ENCODE measurements at places on chromosomes 2 and 18.

DNA sequence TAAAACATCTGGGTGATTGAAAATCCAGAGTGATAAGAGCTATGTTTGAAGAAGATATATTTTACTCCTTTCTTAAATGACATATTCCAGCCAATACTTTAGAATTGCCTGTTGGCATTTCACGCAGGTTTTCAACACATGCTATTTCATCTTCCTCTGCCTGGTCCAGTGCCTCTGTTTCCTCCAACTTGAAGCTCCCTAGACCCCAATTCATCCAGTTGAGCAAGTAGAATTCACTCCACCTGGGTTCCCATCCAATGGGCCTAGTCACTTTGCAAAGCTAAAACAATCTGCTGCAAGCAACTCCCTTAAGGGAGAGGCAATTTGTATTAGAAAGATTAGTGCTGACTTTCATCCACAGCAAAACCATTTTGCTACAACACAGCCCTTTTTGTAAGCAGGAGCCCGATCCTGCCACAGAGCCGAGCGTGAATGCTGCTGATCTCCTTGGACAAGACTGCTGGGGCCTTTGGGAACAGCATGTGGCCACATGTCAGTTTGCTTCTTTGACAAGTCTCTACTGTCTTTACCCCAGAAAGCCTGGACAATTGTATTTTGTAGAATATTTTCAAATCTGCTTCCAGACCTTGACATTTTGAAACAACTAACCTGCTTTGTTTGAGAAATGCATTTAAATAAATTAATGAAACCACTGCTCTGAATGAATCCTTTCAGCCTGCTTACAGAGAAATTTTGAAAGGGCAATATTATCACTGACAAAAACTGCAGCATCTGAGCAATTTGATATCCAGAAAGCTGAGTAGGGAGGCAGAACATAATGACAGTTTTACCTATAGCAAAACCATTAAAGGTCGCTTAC is 259.1 kb downstream of the TDRD15 start:
- DNase-seq = peak; percentile 71

- no peak for DNase-seq
Measured at GRCh38 chr2:38751596-38752410, 642 bp upstream of the SRSF7 start.

GRCh38 chr18:41096504-41096903 is 858.5 kb upstream of the PIK3C3 start:
- no peak for DNase-seq

DNA sequence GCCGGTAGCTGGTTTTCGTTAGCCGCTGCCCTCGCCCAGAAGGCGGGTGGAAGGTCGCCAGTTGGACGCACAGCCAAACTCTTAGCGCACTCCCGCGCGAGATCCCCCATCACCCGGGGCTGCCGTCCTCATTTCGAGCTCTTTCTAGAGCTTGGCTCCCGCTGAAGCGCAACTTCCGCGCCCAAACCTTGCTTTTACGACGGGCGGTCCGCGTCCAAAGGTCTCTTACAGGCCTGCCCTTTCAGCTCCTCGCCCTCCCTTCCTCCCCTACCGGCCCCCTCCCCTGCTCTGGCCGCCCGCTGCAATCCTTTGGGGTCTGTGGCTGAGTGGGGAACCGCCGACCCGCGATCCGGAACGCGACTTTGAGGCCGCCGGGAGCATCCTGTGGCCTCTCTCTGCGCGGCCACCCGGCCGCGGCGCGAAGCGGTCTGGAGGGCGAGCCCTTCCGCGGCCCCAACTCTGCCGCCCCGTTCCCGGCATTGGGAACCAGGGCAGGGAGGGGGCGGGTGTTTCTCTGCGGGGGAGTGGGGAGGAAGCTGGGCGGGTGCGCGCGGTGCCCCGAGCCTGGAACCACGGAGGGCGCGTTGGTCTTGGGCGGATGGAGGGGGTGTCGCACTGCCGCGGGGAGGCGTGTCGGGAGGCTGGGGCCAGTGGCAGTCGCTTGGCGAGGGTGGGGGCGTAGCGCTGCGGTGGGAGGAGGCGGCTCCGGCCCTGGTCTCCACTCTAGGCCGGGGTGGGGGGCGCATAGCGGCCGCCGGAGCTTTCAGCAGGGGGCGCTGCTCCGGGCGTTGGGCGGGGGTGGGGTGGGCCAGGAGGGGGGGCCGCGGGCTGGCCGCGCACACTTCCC is at the start of gene GDF7:
GDF7 (plus strand) TSS at position 841 of the 847 bp plus-strand sequence. CDS start 96 bp downstream, outside the sequence.
- DNase-seq = no peak

- DNase-seq = no peak
Measured at GRCh38 chr2:216344206-216344949, 27.9 kb downstream of the MARCHF4 start.

DNA sequence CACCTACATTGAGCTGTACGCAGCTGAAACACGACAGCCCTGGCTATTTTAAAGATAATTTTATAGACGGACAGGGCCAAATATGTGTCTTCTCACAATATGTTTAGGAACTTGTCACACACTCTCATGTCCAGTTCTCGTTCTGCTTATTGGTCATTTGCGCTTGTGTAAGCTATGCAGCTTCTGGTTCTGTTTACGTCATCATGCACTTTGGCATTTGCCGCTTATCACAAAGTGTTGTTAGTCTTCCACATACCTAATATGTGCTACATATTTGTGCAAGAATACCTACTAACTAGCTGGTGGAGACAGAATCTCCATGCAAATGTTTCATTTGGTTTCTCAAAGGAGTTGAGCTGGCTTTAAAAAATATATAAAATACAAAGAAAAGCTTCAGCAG is 7.5 kb upstream of the ZNF516 start:
- no peak for DNase-seq

- peak; percentile 23 for DNase-seq
Measured at GRCh38 chr2:237540823-237541222, 25.6 kb upstream of the PRLH start.

DNA sequence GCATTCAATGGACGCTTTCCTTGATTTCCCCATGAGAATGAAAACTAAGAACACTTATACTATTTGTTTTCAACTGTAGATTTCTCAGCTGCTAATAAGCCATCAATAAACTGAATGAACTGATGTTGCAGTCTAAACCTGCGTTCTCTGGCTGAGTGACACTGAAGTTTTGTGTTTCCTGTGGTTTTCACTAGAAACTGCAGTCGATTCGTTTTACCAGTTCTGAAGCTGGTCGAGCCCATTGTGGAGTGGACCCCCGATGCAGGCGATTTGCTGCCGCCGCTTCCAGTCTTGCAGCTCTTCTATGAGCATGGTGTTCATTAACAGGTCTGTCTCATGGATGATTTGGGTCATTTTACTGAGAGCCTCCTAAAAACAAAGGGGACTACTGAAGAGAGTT is 50.6 kb upstream of the STAT1 start:
- DNase-seq = no peak
